Panc1 (cell line): ENCODE measurements at places on chromosomes 7 and 10. TPM values are rescaled to one million over a fixed set of nuclear protein-coding genes. Genes with fewer than 3 reads are reported as not detected.

Gene PARD3
- 29.8 TPM for total RNA-seq

Gene IL6
- total RNA-seq = not detected

GRCh38 chr10:132554991-132555647, 17.5 kb downstream of the INPP5A start:
- H3K36me3 ChIP-seq = no peaks in the 10 kb centered on the region
- H3K4me3 ChIP-seq = no peak overlapping the region
- peaks cover 18% of the 10 kb centered on the region for H3K4me1 ChIP-seq

Gene GPR37
- 1.3 TPM for total RNA-seq

Gene SDK1
- 47.4 TPM for total RNA-seq

Gene FAM25G
- total RNA-seq = not detected

GRCh38 chr10:124342136-124342820, 76.4 kb downstream of the OAT start:
- H3K27me3 ChIP-seq = no peaks in the 10 kb centered on the region
- no peaks in the 10 kb centered on the region for H3K36me3 ChIP-seq
- H3K27ac ChIP-seq = no peak overlapping the region
- no peak for DNase-seq

DNA sequence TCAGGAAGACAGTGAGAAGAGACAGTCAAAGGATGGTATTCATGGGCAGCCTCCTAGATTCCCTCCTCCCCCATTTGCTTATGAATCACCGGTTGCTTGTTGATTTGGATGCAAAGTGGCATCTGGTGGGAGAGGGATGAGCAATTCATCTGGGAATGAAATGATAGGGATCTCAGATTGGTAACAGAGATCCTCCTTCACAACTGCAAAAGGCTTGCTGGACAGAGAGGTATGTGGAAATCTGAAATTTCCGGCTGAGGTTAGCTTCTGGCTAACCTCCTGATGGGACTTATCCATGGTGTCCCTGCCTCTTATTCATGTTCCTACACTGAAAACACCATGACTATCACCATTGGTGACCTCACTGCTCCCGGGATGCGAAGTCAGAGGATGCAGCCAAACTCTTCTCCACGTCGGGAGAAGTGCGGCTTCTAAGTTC, 48.4 kb upstream of the PODXL start:
- H3K27me3 ChIP-seq = no peaks in the 10 kb centered on the region
- H3K4me3 ChIP-seq = no peak overlapping the region
- no peak for DNase-seq
- no peak overlapping the region for H3K27ac ChIP-seq
- no peaks in the 10 kb centered on the region for H3K36me3 ChIP-seq

Gene FAM3C
- 55.4 TPM for total RNA-seq

- H3K36me3 ChIP-seq = no peaks in the 10 kb centered on the region
- H3K27me3 ChIP-seq = no peaks in the 10 kb centered on the region
- no peak overlapping the region for H3K4me3 ChIP-seq
- 0 out of 2 replicates have a peak, but pooled peaks cover 3% of the 10 kb centered on the region for H3K4me1 ChIP-seq
- no peak for DNase-seq
Measured at GRCh38 chr7:54833001-54833467, 74.0 kb upstream of the SEC61G start.

Gene TNS3
- 533 TPM for total RNA-seq

DNA sequence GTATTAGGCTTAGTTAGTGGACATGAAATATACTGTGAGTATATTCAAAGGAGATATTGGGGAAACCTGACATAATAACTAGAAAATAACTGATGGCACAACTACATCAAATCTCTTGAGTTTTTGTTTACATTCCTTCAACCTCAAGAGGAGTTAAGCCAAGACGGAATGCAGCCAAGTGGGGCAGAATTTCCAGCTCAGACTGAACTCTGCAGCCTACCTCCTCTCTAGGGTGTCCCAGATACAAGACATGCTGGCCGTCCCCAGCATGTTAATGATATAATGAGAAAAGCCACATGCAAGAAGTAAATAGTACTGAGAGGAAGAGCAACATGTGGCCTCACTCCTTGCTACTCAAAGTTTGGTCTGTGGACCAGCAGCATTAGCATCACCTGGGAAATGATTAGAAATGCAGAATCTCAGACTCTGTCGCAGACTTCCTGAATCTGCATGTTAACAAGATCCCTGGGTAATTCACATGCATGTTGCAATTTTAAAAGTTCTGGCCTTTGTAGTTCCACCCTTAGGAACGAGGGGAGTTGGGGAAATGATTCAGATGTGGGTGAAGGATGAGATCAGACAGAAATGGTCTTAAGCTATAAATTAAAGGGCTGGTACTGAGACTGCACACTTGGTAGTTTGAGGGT, 118.4 kb upstream of the CACUL1 start:
- DNase-seq = no peak
- H3K36me3 ChIP-seq = no peaks in the 10 kb centered on the region
- no peak overlapping the region for H3K4me3 ChIP-seq
- H3K27ac ChIP-seq = no peak overlapping the region
- peaks cover 4% of the 10 kb centered on the region; the same call in 1 of the 2 replicates for H3K4me1 ChIP-seq
- no peaks in the 10 kb centered on the region; the same call in 1 of the 2 replicates for H3K27me3 ChIP-seq

Gene PAPOLB
- total RNA-seq = not detected

Gene WDFY4
- total RNA-seq = 0.23 TPM

DNA sequence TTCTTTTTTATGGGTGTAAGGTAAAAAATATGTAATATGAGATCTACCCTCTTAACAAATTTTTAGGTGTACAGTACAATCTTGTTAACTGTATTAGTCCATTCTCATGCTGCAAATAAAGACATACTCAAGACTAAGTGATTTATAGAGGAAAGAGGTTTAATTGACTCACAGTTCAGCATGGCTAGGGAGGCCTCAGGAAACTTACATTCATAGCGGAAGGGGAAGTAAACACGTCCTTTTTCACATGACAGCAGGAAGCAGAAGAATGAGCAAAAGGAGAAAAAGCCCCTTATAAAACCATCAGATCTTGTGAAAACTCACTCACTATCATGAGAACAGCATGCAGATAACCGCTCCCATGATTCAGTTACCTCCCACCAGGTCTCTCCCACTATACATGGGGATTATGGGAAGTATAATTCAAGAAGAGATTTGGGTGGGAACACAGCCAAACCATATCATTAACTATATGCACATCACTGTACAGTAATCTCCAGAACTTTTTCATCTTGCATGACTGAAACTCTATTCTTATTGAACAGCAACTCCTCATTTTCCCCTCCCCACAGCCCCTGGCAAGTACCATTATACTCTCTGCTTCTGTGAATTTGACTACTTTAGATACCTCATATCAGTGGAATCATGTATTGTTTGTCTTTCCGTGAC, 127.4 kb downstream of the WNT2 start:
- no peaks in the 10 kb centered on the region for H3K36me3 ChIP-seq
- H3K27me3 ChIP-seq = no peaks in the 10 kb centered on the region
- DNase-seq = no peak
- no peaks in the 10 kb centered on the region for H3K4me1 ChIP-seq
- no peak overlapping the region for H3K4me3 ChIP-seq
- no peak overlapping the region for H3K27ac ChIP-seq

DNA sequence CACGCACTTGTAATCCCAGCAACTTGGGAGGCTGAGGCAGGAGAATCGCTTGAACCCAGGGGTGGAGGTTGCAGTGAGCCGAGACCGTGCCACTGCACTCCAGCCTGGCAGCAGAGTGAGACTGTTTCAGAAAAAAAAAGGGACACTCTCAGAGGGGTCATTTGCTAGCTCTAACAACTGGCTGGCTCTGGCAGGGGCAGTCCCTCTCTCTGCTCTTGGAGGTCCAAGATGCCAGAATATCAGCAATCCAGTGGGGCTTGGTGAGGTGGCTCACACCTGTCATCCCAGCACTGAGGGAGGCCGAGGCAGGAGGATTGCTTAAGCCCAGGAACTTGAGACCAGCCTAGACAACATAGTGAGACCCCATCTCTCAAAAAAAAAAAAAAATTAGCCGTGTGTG, 2.5 kb upstream of the PILRA start:
- no peaks in the 10 kb centered on the region for H3K27me3 ChIP-seq
- 0 out of 2 replicates have a peak, but pooled peaks cover 3% of the 10 kb centered on the region for H3K4me1 ChIP-seq
- no peak overlapping the region for H3K4me3 ChIP-seq
- no peak overlapping the region for H3K27ac ChIP-seq
- H3K36me3 ChIP-seq = no peaks in the 10 kb centered on the region

Gene SRRT
- total RNA-seq = 248 TPM

DNA sequence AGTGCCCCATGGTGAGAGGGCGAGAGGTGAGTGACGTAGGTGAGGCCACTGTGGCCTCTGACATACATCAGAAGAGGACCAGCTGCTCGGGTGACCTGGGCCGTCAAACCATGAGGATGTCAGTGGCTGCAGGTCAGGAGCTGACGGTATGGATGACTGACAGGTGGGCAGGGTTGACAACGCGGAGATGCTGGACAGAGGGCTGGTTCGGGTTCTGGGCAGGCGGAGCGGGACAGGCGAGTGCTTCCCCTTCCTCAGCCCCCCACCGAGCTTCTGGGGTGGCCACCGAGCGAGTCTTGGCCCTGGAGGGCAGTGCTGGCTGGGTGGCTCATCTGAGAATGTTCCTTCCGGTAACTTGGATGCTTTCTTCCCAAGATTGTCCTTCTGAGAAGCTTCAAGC, 91.8 kb downstream of the ACTR3B start:
- no peak overlapping the region for H3K27ac ChIP-seq
- no peaks in the 10 kb centered on the region for H3K36me3 ChIP-seq
- H3K4me3 ChIP-seq = no peak overlapping the region
- H3K4me1 ChIP-seq = no peaks in the 10 kb centered on the region
- no peaks in the 10 kb centered on the region for H3K27me3 ChIP-seq
- DNase-seq = no peak

GRCh38 chr7:17123020-17123419, 175.4 kb upstream of the AHR start:
- no peaks in the 10 kb centered on the region for H3K36me3 ChIP-seq
- no peak overlapping the region for H3K27ac ChIP-seq
- H3K4me1 ChIP-seq = no peaks in the 10 kb centered on the region
- H3K4me3 ChIP-seq = no peak overlapping the region
- no peaks in the 10 kb centered on the region for H3K27me3 ChIP-seq

Gene EMX2
- not detected for total RNA-seq

GRCh38 chr10:96987842-96988175, 155.7 kb downstream of the LCOR start:
- no peaks in the 10 kb centered on the region for H3K36me3 ChIP-seq
- DNase-seq = no peak
- no peaks in the 10 kb centered on the region for H3K4me1 ChIP-seq
- no peaks in the 10 kb centered on the region for H3K27me3 ChIP-seq

DNA sequence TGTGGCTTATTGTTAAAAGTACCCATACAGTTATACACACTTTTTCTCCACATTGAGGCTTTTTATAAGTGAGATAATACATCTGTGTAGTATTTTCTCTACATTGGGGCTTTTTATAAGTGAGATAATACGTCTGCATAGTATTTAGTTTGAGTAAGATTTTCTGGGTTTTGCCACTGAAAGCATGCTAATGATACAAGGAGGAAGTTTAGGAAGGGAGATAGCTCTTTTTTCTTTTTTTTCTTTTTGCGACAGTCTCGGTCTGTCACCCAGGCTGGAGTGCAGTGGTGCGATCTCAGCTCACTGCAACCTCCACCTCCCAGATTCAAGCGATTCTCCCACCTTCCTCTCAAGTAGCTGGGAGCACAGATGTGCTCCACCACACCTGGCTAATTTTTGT, 13.3 kb downstream of the FAM107B start:
- H3K27me3 ChIP-seq = no peaks in the 10 kb centered on the region
- no peaks in the 10 kb centered on the region for H3K4me1 ChIP-seq
- no peak overlapping the region for H3K27ac ChIP-seq
- DNase-seq = no peak
- H3K4me3 ChIP-seq = no peak overlapping the region

DNA sequence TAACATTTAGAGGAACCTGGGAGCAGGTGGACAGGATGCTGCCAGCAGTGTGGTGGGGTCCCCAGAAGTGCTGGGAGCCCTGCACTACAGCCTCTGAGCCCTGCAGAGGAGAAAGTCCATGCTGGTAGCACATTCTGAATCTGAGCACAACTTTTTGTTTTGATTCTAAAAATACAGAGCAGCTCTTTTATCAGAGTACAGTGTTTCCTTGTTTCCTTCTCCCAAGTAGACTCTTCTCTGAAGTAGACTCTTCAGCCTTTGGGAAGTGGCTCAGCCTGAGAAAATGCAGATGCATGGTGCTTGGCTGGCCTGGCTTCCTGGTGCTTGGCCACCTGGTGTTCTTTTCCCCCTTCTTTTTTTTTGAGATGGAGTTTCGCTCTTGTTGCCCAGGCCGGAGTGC, 9.1 kb downstream of the ADCY1 start:
- H3K27me3 ChIP-seq = no peaks in the 10 kb centered on the region; the same call in 1 of the 2 replicates
- no peak overlapping the region for H3K4me3 ChIP-seq
- no peak for DNase-seq
- H3K4me1 ChIP-seq = no peaks in the 10 kb centered on the region
- H3K36me3 ChIP-seq = no peaks in the 10 kb centered on the region

GRCh38 chr10:106506526-106507283, 657.8 kb downstream of the SORCS1 start:
- no peaks in the 10 kb centered on the region for H3K36me3 ChIP-seq
- H3K4me1 ChIP-seq = no peaks in the 10 kb centered on the region
- no peak for DNase-seq
- no peak overlapping the region for H3K4me3 ChIP-seq
- H3K27me3 ChIP-seq = no peaks in the 10 kb centered on the region

Gene GNGT1
- total RNA-seq = not detected

Gene ADRB1
- total RNA-seq = 12.9 TPM

GRCh38 chr7:78905436-78905835, 548.0 kb downstream of the MAGI2 start:
- no peaks in the 10 kb centered on the region for H3K4me1 ChIP-seq
- no peaks in the 10 kb centered on the region for H3K36me3 ChIP-seq
- no peak for DNase-seq
- H3K4me3 ChIP-seq = no peak overlapping the region
- no peaks in the 10 kb centered on the region; the same call in 1 of the 2 replicates for H3K27me3 ChIP-seq
- H3K27ac ChIP-seq = no peak overlapping the region

Gene FGFR2
- total RNA-seq = 5.7 TPM

- H3K36me3 ChIP-seq = no peaks in the 10 kb centered on the region
- H3K27me3 ChIP-seq = no peaks in the 10 kb centered on the region
- no peak for DNase-seq
- no peak overlapping the region for H3K4me3 ChIP-seq
- H3K4me1 ChIP-seq = no peaks in the 10 kb centered on the region; the same call in 1 of the 2 replicates
- H3K27ac ChIP-seq = no peak overlapping the region
Measured at GRCh38 chr7:140896996-140897395, 27.7 kb downstream of the BRAF start.

Gene GALNT17
- total RNA-seq = not detected

- DNase-seq = no peak
- 0 out of 2 replicates have a peak, but pooled peaks cover 3% of the 10 kb centered on the region for H3K27me3 ChIP-seq
- no peak overlapping the region for H3K27ac ChIP-seq
- H3K4me3 ChIP-seq = no peak overlapping the region
- H3K36me3 ChIP-seq = no peaks in the 10 kb centered on the region
- H3K4me1 ChIP-seq = no peaks in the 10 kb centered on the region
Measured at GRCh38 chr7:1386623-1387220, 72.5 kb downstream of the MICALL2 start.
